ENCODE measurements at places on chromosomes 7 and 10. TPM values are rescaled to one million over a fixed set of nuclear protein-coding genes. Genes with fewer than 3 reads are reported as not detected.

DNA sequence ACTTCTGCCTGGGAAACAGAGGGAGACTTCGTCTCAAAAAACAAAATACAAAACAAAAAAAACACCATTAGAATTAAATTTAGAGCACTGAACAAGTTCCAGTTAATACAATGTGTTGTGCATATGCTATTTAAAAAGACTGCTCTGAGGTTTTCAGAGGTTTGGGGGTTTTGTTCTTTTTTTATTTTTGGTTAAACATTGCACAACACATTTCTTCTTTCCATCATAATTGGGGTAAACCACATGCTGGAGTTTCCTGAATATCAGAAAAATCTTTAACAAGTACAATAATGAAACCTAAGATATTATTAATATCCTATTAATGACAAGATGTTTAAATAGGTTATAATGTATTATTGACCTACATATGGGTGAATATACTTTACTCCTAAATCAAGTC lies 26.3 kb downstream of the IGF2BP3 start:
- DNase-seq: no peak

DNA sequence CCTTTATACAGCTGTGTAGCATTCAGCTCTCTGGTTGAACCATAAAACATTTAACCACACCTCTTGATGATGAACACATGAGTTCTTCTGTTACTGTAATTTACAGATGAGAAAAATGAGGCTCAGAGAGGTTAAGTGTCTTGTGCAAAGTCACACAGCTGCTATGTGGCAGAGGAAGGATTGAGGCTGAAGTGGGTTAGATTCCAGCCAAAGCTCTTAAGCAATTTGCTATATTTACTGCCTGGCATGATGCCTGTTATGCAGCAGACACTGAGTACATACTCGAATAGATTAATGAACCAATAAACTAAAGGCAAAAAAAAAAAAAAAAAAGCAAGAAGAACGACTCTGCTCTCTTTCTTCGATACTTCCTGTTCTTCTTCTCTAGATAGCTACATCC lies 35.7 kb downstream of the GFRA1 start:
- DNase-seq: no peak

DNA sequence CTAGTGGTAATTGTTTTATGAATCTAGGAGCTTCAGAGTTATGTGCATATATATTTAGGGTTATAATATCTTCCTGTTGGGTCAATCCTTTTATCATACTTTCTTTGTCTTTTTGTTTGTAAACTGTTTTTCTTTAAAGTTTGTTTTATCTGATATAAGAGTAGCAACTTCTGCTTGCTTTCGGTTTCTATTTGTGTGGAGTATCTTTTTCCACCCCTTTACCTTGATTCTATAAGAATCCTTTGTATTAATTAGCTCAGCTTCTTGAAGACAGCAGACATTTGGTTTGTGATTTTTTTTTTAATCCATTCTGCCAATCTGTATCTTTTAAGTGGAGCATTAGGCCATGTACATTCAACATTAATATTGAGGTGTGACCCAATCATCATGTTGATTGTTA lies 9.3 kb downstream of the CASP7 start:
- no peak for DNase-seq

- DNase-seq: no peak
These were observed 23.6 kb downstream of the INPP5F start for GRCh38 chr10:119749455-119749854.

GRCh38 chr10:84335516-84335915 lies 7.1 kb downstream of the CCSER2 start:
- no peak for DNase-seq

GRCh38 chr10:89526358-89526757 lies 9.0 kb downstream of the SLC16A12 start:
- no peak for DNase-seq

Gene POR
- total RNA-seq: 88.6 TPM

Gene TMEM130
- 12.5 TPM for total RNA-seq

Gene HOXA9
- total RNA-seq: 13.2 TPM

All from mesothelial cell of epicardium (in vitro differentiated cells).